G401 (cell line): ENCODE measurements at places on chromosomes 3 and 15.

GRCh38 chr3:78645628-78646310, 1122.0 kb downstream of the ROBO1 start:
- DNase-seq: peak; percentile 84

DNA sequence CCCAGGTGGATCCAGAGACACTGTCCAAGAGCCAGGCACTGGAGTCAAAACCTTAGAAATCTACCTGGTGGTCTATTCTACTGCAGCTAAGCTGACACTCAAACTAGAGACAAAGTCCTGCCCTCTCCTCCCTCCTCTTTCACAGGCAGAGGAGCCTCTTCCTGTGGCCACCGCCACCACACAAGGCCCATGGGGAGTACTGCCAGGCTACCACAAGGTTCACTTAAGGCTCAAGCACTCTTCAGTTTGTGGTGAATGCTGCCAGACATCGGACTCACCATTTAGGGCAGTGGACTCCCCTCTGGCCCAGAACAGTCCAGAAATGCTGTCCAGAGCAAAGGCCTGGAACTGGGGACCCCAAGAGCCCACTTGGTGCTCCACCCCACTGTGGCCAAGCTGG, 160.9 kb downstream of the ADAMTS17 start:
- no peak for DNase-seq

DNA sequence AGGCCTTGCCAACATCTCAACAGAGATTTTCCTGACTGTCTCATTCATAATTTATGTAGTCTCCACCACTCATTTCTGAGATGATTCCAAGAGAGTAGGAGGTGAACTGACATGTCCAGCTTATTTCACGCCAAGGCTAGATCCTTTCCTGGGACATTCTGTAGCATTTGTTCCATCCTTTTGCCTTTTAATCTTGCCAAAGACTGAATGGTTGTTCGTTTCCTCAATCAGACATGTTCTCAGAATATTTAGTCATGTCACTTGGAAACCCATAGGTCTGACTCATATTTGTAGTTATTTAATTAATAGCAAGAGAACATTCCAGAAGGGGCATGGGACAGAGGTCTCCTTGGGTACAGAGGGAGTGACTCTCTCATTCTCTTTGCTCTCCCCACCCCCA, 80.9 kb downstream of the DHX36 start:
- no peak for DNase-seq

GRCh38 chr15:70923311-70924080, 30.9 kb downstream of the LRRC49 start:
- DNase-seq: no peak

GRCh38 chr15:85579957-85580694, 199.7 kb downstream of the AKAP13 start:
- DNase-seq: no peak

- no peak for DNase-seq
These were observed 14.1 kb downstream of the MYL3 start for GRCh38 chr3:46849045-46849631.

GRCh38 chr15:27342991-27343390, 372.0 kb downstream of the GABRG3 start:
- DNase-seq: no peak

GRCh38 chr3:3699816-3700633, 99.2 kb upstream of the LRRN1 start:
- no peak for DNase-seq

DNA sequence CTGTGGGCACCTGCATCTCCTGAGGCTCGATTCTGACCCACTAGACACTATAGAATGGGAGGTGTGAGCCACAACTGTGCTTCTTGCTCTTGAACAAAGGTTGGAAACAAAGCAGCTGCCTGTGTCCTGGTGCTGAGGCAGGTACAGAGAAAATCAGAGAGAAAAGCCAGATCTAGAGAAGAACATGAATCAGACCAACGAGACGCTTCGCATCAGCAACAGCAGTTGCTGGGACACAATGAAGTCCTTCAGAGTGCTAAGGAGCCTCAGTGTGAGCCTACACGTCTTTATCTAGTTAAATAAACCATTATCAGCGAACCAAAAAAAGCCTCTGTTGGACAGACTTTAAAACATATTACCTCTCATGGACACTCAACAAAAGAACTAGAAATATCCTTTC, 86.3 kb upstream of the MEX3B start:
- no peak for DNase-seq

GRCh38 chr3:100009276-100010086, 104.8 kb downstream of the FILIP1L start:
- DNase-seq: no peak

GRCh38 chr3:97949110-97949485, 23.1 kb downstream of the RIOX2 start:
- DNase-seq: peak; percentile 74
